Mesothelial cell of epicardium (in vitro differentiated cells): ENCODE measurements at places on chromosomes 4 and X.

DNA sequence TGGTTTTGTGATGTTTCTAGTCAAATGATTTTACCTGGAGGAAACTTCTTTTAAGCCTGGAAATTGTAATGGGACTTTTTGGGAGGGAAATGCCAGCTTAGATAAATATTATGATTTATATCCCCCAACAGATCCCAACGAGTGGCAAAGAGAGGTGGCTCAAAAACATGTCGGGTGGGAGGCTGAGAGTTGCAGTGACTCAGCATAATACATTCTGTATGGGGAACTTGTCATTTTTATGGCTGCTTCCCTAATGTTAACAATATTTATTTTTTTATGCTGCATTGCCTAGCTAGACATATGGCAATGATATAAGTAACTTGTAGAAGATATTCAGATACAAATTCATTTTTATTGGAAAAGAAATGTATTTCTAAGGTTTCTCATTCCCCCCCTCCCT is 219.0 kb downstream of the ARHGAP10 start:
- no peak for DNase-seq

GRCh38 chrX:124239324-124239723 is 93.1 kb upstream of the TEX13D start:
- DNase-seq = no peak

DNA sequence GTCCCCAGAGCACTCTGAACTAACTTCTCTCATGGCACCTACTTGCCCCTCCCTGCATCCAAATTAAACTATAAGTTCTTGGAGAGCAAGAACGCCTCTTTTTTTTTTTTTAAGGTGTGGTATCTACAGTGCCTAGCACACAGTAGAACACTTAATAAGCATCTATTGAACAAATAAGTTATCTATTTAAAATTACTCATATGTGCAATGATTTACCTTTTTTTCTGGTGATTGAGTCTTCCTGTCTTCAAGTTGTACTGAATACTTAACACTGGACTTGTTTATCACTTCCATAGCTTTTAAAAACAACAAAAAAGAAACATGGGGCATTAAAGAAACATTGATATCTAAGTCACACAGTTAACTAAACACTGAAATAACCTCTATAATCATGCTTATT is 29.1 kb downstream of the HAUS3 start:
- DNase-seq = no peak

- DNase-seq = no peak
Observed at GRCh38 chr4:168484626-168485025, 4.3 kb upstream of the DDX60L start.

DNA sequence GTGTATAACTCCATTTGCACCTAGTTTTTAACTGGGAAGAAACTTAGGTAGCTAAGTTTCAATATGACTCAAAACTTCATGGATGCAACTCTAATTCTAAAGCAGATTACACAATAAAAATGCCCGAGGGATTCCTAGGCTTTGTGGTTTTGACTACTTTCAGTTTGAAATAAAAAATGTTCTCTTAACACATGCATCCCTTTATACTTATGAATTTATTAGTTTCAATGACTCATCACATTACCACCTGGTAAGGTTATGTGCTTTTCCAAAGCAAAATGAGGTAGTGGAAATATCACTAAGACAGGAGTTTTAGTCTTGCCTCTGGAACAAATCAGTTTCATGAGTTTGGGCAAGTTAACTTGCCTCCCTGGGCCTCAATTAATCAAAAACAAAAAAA is 125.5 kb downstream of the OPHN1 start:
- no peak for DNase-seq

DNA sequence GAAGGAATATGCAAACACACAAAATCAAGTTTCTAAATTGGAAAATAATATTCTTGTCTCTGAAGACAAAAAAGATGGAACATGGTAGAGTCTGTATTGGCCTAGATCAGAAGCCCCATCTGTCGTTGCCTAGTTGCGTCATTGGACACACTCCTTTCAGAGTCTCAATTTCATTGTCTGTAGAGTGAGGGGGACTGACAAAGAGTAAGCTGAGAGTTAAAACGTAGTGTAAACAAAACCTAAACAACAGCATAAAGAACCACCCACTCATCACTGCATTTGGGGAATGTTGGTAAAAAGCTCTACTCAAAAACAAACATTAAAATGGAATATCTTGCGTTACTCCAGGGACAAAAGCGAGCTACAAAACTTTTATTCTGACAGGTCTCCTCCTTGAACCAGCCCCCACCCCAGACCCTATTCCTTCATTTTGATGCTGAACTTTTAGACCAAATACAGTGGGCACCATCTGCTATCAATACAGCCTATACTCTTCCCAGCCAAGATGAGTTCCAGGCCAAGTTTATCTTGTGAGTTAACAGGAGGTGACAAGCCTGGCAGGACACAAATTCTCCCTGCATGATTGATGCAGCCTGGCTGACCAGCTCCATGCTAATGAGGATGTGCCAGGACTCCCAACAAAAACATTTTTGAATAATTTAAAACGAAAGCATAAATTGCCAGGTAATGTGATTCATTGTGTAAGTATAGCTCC is 125.2 kb downstream of the COL25A1 start:
- DNase-seq = no peak

DNA sequence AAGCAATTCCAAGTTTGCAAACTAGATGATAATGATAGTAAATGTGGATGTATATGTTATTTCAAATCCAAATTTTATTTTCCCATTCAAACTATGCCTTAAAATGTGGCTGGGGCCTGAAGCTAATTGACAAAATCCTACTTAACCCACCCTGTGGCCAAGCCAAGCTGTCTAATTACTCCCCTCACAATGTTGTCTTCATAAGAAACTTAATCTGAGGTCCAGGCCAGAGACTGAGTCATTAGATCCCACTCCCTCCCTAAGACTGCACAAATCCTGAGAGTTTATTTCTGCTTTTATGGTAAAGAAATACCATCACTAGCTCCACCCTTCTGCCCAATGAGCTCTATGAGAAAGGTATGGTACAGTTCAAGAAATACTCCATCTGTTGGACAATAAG is 16.6 kb downstream of the SMPX start:
- DNase-seq = no peak

DNA sequence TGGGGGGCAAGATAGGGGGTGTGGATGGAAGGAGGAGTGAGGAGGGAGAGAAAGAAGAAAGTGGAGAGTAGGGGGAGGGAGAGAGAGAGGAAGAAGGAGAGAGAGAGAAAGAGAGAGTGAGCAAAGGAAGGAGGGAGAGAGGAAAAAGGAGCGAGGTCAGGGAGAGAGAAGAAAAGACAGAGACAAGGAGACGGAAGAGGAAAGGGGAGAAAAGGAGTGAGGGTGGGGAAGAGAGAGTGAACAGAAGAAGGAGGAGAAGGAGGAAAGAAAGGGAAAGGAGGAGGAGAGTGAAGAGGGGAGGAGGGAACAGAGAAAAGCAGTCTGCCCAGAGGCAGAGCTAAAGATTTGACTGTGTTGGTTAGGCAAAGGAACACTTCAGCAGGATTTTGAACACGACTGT is 181.6 kb downstream of the MID1IP1 start:
- no peak for DNase-seq

- DNase-seq = peak; percentile 43
Observed at GRCh38 chr4:122798101-122798500, 28.5 kb upstream of the FGF2 start.

- DNase-seq = no peak
Observed at GRCh38 chr4:3344596-3344995, 51.8 kb downstream of the RGS12 start.

DNA sequence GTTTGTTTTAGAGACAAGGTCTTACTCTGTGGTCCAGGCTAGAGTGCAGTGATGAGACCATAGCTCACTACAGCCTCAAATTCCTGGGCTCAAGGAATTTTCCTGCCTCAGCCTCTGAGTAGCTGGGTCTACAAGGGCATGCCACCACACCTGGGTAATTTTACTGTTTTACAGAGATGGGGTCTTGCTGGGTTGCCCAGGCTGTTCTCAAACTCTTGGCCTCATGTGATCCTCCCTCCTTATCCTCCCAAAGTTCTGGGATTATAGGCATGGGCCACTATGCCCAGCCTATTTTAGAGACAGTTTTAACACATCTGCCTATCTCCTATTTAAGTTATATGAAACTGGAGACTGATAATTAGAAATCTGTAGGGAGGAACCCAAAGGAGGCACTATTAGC is 53.8 kb downstream of the SPRY1 start:
- no peak for DNase-seq

DNA sequence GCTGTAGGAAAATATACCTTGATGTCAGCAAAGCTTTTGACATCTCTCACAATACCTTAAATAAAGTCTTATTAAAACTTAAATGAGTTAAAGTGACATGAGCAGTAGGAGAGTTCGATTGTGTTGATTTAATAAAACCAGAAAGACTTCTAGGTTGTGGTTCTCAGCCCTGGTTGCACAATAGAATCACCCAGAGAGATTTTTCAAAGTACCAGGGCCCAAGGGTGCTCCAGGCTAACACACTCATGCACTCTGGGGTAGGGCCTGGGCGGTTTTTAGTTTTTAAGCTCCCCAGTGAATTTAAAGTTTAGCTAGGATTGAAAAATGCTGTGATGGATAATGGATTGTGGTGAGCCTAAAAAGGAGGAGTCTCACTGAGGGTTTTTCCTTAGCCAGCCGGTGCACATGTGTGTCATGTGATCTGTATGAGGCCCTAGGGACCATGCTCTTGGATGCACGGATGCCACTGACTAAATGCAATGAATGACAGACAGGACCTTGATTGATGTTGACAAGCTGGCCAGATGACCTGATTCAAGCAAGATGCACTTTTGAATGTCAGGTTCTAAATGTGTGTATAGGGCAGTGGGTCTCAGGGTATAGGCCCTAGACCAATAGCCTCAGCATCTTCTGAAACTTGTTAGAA is 185.0 kb downstream of the PTTG2 start:
- no peak for DNase-seq

GRCh38 chr4:6657242-6658208 is 17.0 kb downstream of the MRFAP1 start:
- no peak for DNase-seq

DNA sequence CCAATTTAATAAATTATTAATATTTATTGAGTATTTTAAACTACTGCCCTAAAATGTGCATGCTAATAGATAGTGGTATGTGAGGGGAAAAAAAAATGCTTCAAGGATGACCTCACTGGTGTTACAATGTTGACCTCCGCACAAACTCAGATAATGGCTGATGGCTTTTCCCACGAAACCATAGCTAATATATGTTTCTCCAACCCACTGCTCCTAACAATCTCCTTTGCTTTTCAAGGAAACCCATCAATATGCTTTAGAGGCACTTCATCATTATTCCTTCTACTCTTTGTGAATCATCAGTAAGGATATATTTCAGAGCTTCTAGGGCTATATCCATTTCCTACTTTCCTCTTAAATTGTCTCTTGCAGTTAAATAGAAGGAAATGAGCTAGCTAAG is 1752.0 kb upstream of the TENM3 start:
- DNase-seq = no peak

GRCh38 chr4:100968046-100968445 is 379.3 kb downstream of the PPP3CA start:
- DNase-seq = no peak

DNA sequence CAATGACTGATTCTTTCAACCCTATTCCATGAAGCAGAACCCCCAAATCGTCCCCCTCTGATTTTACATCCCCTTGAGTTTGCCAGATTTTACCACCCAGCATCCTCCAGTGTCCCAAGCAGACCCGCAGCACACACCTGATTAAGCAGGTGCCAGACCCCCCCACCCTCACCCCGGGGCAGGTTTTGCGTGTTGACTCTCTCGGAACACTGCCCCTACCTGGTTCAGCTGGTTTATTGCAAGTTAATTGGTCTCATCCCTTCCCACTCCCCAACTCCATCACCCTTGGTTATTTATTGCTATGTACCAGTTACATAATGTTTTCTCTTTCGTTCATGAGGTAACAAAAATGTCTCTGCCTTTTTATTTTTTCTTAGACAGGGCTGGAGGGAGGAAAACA is 258.4 kb downstream of the BCOR start:
- DNase-seq = no peak

- no peak for DNase-seq
Observed at GRCh38 chr4:181061787-181062186, 1181.4 kb upstream of the TENM3 start.

- no peak for DNase-seq
Observed at GRCh38 chr4:155624478-155624877, 42.2 kb upstream of the GUCY1A1 start.

DNA sequence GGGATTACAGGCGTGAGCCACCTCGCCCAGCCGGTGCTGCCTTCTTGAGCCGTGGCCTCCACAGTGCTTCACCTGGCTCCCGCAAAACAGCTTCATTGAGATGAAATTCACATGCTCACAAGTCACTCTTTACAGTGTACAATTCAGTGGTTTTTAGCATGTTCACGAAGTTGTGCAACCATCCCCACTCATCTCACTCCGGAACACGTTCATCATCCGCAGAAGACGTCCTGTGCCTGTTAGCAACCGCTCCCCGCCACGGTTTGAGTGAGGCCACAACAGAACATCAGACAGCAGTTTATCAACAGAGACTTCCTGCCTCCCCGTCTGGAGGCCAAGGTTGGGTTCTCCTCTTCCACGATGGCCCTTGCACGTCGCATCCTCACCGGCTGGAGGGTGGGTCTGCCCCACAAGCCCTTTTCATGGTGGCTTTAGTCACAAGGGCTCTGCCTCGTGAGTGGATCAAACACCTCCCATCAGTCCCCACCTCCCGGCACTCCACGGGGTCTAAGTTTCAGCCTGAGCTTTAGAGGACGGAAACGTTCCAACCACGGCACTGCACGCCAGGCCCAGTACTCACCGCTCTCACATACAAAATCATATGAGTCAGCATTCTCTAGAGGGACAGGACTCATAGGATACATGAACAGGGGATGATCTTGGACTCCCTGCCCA is 29.6 kb upstream of the SPON2 start:
- no peak for DNase-seq

GRCh38 chr4:92104506-92104905 is 199.3 kb upstream of the GRID2 start:
- no peak for DNase-seq

- DNase-seq = no peak
Observed at GRCh38 chr4:135281230-135281629, 1079.6 kb upstream of the PABPC4L start.

- DNase-seq = no peak
Observed at GRCh38 chrX:24069877-24070276, 15.1 kb downstream of the EIF2S3 start.

GRCh38 chrX:49041744-49042580 is 1.2 kb downstream of the TFE3 start:
- no peak for DNase-seq

- DNase-seq = no peak
Observed at GRCh38 chrX:17456526-17456925, 81.5 kb downstream of the NHS start.

DNA sequence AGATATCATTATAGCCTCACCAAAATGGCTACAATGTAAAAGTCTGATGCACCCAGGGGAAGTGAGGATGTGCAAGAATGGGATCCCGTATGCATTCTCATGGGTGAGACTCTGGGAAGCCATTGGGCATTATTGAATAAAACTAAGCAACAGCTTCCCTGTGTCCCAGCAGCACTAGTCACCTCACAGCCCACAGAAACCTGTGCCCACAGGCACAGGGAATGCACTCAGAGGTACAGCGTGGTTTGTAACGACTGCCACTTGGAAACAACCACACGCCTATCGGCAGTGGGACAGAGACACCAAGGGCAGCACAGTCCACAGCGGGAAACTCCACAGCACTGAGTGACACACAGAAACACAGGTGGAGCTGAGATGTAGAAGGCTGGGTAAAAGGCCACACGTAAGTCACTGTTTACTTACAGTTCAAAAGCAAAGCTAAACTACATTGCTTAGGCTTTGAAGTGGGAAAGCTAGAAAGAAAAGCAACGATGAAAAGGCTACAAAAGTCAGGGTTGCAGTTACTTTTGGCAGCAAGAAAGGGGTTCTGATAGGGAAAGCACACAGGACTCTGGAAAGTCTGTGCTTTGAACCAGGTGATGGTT is 69.2 kb downstream of the HAUS3 start:
- no peak for DNase-seq

- DNase-seq = no peak
Observed at GRCh38 chr4:150385606-150386005, 196.3 kb upstream of the MAB21L2 start.
